ENCODE measurements at places on chromosomes 2 and 18. TPM values are rescaled to one million over a fixed set of nuclear protein-coding genes. Genes with fewer than 3 reads are reported as not detected.

Gene CPO
- polyA plus RNA-seq, result not detected

- DNase-seq, result no peak
Observed at GRCh38 chr2:39547811-39548719, 111.0 kb upstream of the MAP4K3 start.

- DNase-seq, result peak; percentile 79
Observed at GRCh38 chr2:26344581-26345282, 1.2 kb upstream of the SELENOI start.

DNA sequence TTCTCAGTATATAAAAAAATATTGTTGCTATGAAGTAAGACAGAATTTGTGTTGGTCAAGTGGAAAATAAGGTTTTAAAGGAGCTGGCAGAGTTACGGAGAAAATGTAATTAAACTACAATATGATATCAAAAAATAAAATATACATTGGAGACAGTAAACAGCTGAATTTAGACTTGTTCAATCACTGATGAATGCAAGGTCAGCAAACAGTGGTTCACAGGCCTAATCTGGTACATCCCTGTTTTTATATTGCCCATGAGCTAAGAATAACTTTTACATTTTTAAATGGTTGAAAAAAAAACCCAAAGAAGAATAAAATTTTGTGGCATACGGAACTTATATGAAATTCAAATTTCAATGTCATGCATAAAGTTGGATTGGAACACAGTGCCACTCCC, 131.0 kb upstream of the TRIB2 start:
- DNase-seq, result no peak

- DNase-seq, result no peak
Observed at GRCh38 chr18:47968721-47969120, 38.3 kb upstream of the SMAD2 start.

GRCh38 chr2:179437430-179437829, 172.8 kb upstream of the SESTD1 start:
- no peak for DNase-seq

Data from hepatocyte (in vitro differentiated cells).